ENCODE measurements at places on chromosomes 12 and 14. TPM values are rescaled to one million over a fixed set of nuclear protein-coding genes. Genes with fewer than 3 reads are reported as not detected.

DNA sequence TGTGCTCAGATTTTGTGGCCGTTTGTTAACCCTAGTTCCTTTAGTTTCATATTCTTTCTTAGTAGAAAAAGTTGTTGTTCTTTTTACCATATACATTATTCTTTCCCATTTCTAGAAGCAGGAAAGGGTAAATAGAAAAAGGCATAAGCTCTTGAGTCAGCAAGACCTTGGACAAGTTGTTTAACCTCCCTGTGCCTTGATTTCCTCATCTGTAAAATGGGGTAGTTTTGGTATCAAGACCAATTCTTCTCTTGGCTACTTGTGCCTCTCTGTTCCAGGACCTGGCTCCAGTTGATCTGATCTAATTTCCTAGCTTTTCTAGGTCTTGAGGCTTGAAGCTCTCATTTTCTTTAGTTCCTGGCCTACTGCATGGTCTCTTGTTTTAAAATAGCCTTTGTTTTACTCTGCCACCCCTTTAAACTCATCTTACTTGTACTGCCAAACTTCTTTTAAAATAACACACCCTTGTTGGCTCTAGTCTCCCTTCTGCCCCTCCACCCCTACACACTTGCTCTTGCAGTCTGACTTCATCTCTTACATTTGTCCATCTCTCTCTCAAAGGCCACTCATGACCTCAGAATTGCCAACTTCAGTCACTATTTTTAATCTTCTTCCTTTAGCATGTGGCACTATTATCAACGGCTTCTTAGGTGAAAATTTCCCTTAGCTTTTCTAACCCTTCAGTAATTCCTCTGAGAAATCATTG lies 143.7 kb downstream of the TTLL5 start:
- DNase-seq = no peak

DNA sequence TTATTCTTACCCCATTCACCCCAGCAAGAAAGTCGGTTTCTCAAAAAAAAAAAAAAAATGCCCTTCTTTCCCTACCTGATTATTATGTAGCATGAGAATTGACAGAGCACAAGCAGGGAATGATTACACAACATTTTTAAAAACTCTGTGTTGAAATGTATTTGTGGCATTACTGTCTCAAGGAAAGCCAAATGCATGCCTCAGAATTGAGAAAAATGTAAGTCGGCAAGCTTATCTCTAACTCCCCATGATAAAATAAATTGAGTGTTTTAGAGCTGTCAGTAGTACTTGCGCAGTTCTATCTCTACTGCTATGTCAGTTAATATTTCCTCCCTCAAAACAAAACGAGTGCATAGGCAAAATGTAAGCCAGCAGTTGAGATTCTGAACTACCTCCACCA lies 25.7 kb downstream of the ANO4 start:
- no peak for DNase-seq

DNA sequence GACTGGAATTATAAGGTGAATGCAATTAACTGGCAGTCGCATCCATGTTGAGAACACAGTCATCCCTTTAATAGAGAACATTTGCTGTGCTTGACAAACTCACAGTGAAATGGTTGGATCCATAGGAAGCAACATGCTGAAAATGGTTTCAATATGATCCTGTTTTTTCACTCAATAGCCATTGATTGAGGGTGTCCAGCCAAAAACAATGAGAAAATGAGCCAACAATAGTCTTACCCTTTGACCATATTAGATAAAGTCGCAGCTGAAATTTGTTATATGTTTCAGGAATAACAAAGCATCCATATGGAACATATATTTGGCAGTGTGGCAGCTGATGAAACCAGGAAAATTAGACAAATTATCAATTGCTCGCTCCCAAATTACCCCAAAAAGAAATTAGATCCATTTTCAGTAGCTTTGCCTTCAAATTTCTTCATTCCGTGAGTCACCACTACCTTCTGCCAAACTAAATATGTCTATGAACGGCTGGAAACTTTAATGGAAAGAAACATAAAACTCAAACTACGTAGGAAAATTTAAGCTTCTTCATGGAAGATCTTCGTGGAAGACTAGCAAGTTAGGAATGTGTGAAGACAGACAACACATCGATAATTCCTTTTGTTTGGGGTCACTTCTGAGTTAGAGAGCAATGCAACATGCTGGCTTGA lies 17.4 kb downstream of the IGF1 start:
- DNase-seq = no peak

- peak; percentile 53 for DNase-seq
Observed at GRCh38 chr12:89386138-89386537, 33.8 kb upstream of the DUSP6 start.

GRCh38 chr12:55797068-55797467 lies 20.5 kb downstream of the SARNP start:
- DNase-seq = peak; percentile 80

DNA sequence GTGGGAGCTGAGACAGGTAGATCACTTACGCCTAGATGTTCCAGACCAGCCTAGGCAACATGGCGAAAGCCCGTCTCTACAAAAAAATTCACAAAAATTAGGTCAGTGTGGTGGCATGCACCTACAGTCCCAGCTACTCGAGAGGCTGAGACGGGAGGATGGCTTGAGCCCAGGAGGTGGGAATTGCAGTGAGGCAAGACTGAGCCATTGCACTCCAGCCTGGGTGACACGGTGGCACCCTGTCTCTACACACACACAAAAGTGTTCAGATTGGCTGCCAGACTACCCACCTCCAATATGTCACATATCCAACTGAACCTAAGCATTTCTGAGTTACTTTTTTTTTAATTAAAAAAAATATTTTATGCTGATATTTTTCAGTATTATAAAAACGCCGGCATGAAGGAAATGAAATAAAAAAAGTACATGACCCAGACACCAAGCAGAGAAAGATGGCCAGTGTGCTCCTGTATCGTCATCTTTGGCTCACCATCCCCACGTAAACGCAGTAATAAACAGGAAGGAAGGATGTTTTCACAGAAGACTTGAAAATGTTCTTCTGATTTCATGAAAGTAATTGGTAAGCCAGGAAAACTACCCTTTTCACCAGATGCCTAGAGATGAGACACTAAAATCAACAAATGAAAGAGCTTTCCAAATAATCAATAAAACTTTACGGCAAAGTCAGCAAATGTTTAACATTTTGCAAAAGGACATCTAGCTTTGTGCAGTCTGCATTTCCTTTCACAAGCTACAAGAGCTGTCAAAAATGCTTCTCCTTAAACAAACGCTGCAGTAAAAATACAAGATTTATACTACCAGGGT lies 26.4 kb downstream of the CDC42BPB start:
- no peak for DNase-seq

The COX8C gene
- polyA plus RNA-seq = not detected

The CARMIL3 gene
- polyA plus RNA-seq = 0.25 TPM

The GDF11 gene
- 1.1 TPM for polyA plus RNA-seq
